GM12865 (cell line): ENCODE measurements at places on chromosomes 16 and 17.

DNA sequence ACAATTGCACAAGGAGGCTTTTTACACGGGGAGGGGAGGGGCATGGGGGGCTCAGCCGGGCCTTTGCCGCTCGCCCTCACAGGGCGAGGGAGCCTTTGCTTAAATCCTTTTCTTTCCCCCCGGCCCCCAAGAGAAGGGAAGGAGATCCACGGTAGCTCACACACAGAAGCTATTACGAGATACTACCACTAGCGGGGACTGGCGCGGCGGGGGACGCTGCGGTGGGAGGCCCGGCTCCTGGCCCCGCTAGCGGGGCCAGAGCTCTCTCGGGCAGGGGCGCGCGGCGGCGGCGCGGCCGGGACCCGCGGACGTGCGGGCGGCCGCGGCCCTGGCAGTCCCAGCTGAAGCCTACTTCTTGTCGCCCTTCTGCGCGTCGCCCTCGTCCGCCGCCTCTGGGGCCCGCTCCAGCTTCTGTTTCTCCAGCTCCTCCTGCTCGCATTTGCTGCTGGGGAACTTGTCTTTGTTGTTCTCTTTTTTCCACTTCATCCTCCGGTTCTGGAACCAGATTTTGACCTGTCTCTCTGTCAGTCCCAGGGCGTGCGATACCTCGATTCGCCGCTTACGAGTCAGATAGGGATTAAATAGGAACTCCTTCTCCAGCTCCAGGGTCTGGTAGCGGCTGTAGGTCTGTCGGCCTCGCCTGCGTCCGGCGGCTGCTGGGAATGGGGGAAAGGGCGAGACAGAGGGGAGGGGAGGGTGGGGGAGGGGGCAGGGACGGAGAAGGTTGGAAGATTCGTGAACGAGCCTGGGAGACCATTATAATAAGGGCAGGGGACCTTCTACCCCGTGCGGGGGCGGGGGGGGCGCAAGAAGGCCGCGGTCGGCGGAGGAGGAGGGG lies 2.0 kb downstream of the HOXB8 start:
- peak; percentile 40 for DNase-seq

DNA sequence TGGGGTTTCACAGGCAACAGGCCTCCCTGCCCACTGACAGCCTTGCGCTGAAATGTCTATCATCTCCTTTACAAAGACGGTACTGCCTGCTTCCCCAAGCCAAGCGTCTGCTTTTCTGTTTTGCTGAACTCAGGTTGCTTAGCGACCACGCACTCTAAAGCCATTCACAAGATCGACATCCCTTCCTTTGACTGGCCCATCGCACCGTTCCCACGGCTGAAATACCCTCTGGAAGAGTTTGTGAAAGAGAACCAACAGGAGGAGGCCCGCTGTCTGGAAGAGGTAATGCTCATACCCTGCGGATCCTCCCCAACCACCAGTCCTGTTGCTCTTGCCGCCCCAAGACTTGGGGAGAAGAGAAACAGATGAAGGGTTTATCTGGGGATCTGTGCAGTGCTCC lies 28.7 kb downstream of the TMEM186 start:
- DNase-seq: no peak

DNA sequence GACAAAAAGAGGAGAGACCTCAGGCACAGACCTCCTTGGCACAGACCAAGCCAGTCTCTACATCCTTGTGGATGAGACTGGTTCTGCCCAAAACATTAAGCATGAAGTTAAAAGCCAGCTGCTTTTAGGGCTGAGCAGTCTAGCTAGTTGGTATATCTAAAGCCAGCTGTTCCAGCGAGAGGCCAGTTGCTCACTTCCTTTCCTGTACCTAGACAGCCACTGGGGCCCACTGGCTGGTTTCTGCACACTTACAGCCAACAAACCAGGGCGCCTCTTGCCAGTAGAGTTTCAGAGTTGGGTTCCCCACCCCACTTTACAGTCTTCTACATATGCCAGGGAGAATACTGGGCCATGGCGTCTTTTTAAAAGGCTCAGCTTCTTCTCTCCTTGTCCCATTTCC lies 242.4 kb downstream of the ZFHX3 start:
- DNase-seq: peak; percentile 28

DNA sequence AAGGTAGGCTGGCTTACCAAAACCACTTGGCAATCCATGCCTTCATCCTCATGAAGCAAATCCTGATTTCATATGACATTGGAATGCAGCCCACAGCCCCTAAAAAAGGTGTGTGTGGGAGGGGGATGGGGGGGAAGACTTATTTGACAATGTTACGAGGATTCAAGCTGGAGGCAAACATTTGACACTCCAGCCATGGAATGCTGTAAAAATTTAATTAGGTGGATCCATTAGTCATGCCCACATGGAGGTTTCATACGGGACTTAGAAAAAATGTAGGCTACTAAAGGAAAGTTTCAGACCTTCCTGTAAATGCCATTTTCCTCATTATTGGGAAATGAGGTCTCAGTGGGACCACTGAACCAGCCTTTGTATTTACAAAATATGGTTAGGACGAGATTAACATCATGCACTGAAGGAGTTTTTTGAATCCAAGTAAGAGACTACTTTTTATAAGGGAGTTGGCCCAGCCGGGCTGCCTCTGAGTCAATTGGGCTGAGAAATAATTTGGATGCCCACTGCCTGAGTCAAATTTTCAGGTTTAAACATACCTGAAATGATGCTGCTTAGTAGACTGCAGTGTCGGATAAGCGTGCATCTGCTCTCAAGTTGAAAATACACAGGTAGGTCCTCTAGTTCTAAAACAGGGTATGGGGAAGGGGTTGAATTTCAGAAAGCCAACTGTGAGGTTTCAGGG lies 44.6 kb upstream of the MAF start:
- no peak for DNase-seq

GRCh38 chr17:17454276-17454675 lies 22.5 kb upstream of the MED9 start:
- DNase-seq: no peak

GRCh38 chr17:17710728-17711541 lies 29.7 kb downstream of the RAI1 start:
- no peak for DNase-seq

DNA sequence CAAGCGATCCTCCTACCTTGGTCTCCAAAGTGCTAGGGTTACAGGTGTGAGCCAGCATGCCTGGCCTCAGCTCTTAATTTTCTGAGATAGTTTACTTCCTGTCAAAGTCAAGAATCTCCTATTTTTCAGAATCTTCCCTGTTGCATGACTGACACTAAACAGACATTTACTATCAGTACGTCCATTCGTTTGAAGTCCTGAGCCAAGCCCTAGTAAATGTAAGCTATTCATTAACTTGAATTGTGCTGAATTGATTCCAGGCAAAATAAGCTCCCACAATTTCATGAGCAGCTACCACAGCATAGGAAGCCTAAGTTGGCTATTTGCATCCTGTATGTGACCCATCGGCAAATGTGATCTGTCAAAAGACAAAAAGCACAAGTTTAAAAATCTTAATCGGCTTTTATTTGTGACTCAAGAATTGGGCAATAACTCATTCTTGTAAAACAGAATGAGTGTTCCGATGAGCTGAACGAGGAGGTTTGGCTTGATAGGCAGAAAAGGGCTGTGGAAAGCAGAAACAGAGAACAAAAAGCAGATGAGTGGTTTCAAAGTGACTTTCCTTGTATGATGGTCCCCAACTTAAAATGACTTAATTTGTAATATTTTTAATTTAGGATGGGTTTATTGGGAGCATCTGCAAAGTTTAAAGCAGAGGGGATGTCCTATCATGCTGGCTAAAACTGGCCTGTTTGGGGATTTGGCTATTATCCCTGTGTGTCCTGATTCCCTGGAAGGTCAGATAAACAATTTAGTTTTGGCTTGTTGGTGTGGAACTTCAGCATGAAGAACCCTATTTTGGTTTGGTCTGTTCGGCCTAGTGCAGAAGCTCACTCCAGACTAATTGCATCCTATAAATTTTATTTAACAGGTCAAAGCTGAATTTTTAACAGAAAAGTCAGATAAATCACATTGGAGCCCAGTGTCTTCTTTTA lies 14.2 kb downstream of the RNF112 start:
- DNase-seq: no peak
